Urinary bladder (tissue), 4 donors: ENCODE measurements at places on chromosomes 5 and 9. TPM values are rescaled to one million over a fixed set of nuclear protein-coding genes. Genes with fewer than 3 reads are reported as not detected.

The IFNA4 gene
- not detected for total RNA-seq

The PCDHB5 gene
- 7.0 TPM for total RNA-seq

The HAVCR2 gene
- total RNA-seq = 8.7 TPM

DNA sequence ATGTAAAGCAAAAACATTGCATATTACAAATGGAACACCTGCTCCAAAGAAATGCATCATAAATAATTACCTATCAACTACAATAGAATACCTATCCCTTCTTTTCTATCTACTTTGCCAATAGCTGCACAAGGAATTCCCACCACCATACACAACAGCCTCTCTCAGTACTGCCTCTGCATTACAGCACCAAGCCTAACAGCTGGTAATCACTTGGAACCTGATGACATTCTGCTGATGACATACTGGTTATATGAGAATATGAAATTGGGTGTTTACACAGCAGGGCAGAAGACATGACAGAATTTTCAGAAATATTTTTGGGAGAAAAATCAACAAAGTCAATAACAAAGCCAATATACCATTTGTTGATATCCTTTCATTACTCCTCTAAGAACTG is 43.2 kb downstream of the PSMB7 start:
- DNase-seq = no peak
